AML-193 (cell line): ENCODE measurements at places on chromosomes 13 and 19.

DNA sequence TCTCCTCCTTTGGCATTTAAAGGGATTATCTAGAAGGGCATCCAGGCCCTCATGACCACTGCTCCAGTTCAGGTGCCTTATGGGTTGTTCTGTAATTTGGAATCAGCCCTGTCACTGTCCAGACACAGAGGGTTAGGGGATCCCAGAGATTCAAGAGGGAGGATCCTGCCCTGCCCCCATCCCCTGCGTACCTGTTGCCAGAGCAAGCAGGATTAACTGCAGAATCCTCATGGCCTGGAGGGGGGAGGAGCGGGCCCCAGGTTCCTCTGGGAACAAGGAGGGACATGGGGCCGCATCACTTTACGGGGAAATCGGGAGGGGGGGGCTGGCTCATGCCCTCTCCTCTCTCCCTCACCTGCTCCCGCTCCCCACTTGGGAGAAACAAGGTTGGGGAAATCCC is 1.0 kb downstream of the KLK11 start:
- no peak for DNase-seq

DNA sequence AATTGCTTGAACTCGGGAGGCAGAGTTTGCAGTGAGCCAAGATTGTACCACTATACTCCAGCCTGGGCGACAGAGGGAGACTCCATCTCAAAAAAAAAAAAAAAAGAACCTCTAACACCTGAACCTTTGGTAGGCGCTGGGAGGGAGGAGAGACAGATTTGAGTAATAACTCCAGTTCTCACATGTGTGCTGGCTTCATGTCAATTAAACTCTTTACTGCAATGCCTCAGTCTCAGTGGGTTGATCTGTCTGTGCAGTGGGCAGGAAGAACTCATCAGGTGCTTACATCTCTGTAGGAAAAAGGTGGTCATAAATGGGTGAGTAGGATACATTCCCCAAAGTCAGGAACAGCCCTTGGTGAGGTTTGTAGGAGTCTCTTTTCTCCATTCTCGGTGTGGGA is 85.1 kb upstream of the ABCC4 start:
- no peak for DNase-seq

GRCh38 chr19:6069268-6069791 is 41.0 kb downstream of the RFX2 start:
- DNase-seq = no peak

GRCh38 chr13:31208559-31209122 is 8.9 kb downstream of the B3GLCT start:
- DNase-seq = no peak

- no peak for DNase-seq
Measured at GRCh38 chr19:54806516-54806838, 3.1 kb downstream of the KIR2DL4 start.

DNA sequence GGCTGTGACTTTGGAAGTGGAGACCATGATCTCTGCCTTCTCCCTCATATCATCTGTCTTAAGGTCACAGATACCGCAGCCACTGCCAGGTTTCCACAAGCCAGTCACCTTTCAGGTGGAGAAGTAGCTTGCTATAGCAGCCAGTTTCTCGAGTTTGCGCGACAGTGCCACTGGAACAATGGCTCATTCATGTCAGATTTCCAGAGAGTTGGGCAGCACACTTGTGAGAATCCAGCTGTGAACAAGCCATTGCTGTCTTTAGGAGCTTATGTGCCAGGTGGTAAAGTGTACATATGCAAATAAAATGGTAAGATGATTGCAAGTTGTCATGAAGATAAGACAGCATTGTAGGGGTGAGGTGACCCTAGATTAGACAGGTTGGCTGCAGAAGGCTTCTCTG is 22.3 kb downstream of the GARRE1 start:
- DNase-seq = no peak

DNA sequence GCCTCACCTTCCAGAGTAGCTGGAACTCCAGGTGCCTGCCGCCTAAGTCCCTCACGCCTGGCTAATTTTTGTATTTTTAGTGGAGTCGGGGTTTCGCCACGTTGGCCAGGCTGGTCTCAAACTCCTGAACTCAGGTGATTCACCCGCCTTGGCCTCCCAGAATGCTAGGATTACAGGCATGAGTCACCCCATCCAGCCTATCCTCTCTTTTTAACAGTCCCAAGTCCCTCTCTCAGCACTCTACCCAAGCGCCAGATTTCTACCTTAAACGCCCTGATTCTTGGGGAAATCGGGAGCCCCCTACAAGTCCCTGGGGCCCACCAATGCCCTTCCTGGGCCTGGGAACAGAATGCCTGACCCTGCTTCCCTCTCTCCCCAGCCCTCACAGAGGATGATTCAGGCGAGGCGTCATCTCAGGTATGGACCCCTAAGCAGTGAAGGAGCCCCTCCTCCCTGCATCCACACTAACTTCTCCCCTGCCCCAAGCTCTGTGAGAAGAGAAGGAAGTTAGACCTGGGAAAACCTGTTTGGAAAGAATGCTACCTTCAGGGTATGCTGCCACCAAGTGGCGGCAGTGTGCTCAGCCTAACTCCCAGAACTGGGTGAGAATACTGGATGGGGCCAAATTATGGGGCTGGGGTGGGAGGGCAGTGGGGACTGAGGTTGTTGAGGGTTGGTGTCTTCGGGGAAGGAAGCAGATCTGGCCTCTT is 20.8 kb upstream of the EBI3 start:
- no peak for DNase-seq

- DNase-seq = no peak
Measured at GRCh38 chr19:8445488-8446001, 770 bp downstream of the HNRNPM start.
